ENCODE measurements at places on chromosomes 7 and 10. TPM values are rescaled to one million over a fixed set of nuclear protein-coding genes. Genes with fewer than 3 reads are reported as not detected.

- no peaks in the 10 kb centered on the region for H3K27me3 ChIP-seq
- peaks cover 31% of the 10 kb centered on the region for H3K36me3 ChIP-seq
- H3K4me1 ChIP-seq = peaks cover 15% of the 10 kb centered on the region
- H3K4me3 ChIP-seq = no peak overlapping the region
- no peak overlapping the region for H3K27ac ChIP-seq
These were observed 22.2 kb downstream of the MMS19 start for GRCh38 chr10:97475936-97476594.

GRCh38 chr7:133053321-133053891 lies 28.5 kb downstream of the CHCHD3 start:
- H3K36me3 ChIP-seq = no peaks in the 10 kb centered on the region
- no peak overlapping the region for H3K27ac ChIP-seq
- no peak for DNase-seq

DNA sequence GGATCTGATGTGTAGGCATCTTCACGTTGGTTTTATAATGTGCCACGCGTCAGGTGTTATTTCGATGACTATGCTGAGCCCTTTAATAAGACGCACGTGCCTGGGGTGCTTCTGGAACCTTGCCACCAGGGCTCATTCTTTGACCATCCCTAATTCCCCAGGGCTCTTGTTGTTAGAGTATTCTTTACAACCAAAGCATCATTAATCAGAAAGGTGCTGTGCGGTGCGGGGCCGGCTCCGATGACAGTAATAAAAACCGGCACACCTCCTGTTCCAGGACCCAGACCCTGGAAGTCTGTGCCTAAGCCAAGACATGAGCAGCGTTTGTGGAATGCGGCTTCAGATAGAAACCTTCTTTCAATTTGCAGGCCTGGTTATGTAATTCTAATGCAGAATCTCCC lies 58.4 kb downstream of the MGMT start:
- H3K4me3 ChIP-seq = no peak overlapping the region
- H3K4me1 ChIP-seq = no peaks in the 10 kb centered on the region
- no peak overlapping the region for H3K27ac ChIP-seq
- no peaks in the 10 kb centered on the region for H3K36me3 ChIP-seq
- no peaks in the 10 kb centered on the region for H3K27me3 ChIP-seq
- no peak for DNase-seq

GRCh38 chr7:108836256-108836655 lies 266.6 kb downstream of the DNAJB9 start:
- H3K4me3 ChIP-seq = no peak overlapping the region
- no peaks in the 10 kb centered on the region for H3K36me3 ChIP-seq
- H3K27me3 ChIP-seq = no peaks in the 10 kb centered on the region

GRCh38 chr7:55326081-55326835 lies 38.9 kb upstream of the LANCL2 start:
- no peaks in the 10 kb centered on the region for H3K27me3 ChIP-seq
- DNase-seq = no peak
- no peaks in the 10 kb centered on the region for H3K36me3 ChIP-seq
- H3K4me3 ChIP-seq = no peak overlapping the region

DNA sequence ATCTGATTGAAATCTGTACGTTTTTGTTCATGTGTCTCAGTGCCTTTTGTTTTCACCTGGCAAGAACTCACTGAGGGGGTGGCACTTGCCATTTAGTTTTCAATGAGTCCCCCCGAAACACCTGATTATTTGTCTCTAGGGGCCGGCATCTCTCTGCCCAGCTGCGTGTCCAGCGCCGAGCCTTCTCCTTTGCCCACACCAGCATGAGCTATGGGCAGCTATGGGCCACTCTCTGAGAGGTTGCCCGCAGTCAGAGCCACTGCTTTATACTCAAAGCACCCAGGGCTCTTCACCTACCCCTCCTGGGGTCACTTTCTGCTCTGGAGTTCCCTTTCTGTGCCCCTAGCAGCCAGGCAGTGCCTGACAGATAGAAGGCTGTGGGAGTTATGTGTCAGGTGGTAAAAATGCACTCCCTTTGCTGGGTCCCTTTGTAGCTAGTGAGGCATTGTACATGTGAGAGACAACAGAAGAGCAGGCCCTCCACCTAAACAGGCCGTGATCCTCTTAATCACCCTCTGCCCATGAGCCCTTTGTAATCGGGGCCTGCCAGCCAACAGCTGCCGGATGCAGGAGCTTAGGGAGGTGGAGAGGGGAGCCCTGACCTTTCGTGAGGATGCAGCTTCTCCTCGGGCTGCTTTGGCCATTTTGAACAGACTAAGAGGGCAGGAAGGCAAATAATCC lies 133.1 kb upstream of the NPS start:
- H3K4me3 ChIP-seq = no peak overlapping the region
- no peaks in the 10 kb centered on the region for H3K4me1 ChIP-seq
- peaks cover 99% of the 10 kb centered on the region for H3K36me3 ChIP-seq
- no peaks in the 10 kb centered on the region for H3K27me3 ChIP-seq
- no peak overlapping the region for H3K27ac ChIP-seq

GRCh38 chr10:70729763-70730357 lies 55.3 kb downstream of the TBATA start:
- no peaks in the 10 kb centered on the region for H3K36me3 ChIP-seq
- DNase-seq = no peak
- H3K27ac ChIP-seq = no peak overlapping the region

GRCh38 chr10:89210794-89211425 lies 3.8 kb upstream of the CH25H start:
- H3K36me3 ChIP-seq = peaks cover 17% of the 10 kb centered on the region
- H3K4me3 ChIP-seq = no peak overlapping the region
- peaks cover 20% of the 10 kb centered on the region for H3K4me1 ChIP-seq
- no peaks in the 10 kb centered on the region for H3K27me3 ChIP-seq

DNA sequence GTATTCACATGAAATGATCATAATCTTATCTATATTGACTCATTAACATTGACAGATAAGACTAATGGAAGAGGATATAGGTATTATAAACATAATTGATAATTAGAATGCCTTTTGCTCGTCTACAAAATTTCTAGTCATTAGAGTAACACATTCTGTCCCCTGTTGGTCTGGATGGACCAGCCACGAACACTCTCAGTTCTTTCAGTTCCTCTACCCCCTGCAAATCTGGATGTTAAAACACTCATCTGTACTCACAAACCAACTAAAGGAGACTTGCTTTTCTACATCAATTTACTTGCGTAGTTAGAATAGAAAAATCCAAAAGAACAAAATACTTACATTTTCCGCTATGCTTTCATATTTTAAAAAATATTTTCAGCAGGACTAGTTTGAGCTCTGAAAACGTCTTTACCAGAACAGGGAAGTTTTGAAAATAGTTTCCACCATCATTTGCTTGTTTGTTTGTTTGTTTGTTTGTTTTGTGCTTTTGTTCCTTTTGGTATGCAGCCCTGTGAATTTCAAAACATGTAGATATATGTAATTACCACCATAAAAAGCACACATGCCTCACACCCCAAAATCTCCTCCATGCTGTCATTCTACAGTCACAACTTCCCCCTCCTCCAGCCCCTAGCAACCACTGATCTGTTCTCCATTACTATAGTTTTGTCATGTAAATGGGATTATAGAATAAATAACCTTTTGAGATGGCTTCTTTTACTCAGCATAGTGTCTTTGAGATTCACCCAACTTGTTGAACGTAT lies 103.8 kb downstream of the FZD1 start:
- no peaks in the 10 kb centered on the region for H3K4me1 ChIP-seq
- no peaks in the 10 kb centered on the region for H3K27me3 ChIP-seq
- no peak overlapping the region for H3K27ac ChIP-seq
- DNase-seq = no peak

- H3K36me3 ChIP-seq = peaks cover 100% of the 10 kb centered on the region
- H3K27ac ChIP-seq = no peak overlapping the region
- H3K27me3 ChIP-seq = no peaks in the 10 kb centered on the region
These were observed 103.7 kb downstream of the TRIM24 start for GRCh38 chr7:138563808-138564207.

DNA sequence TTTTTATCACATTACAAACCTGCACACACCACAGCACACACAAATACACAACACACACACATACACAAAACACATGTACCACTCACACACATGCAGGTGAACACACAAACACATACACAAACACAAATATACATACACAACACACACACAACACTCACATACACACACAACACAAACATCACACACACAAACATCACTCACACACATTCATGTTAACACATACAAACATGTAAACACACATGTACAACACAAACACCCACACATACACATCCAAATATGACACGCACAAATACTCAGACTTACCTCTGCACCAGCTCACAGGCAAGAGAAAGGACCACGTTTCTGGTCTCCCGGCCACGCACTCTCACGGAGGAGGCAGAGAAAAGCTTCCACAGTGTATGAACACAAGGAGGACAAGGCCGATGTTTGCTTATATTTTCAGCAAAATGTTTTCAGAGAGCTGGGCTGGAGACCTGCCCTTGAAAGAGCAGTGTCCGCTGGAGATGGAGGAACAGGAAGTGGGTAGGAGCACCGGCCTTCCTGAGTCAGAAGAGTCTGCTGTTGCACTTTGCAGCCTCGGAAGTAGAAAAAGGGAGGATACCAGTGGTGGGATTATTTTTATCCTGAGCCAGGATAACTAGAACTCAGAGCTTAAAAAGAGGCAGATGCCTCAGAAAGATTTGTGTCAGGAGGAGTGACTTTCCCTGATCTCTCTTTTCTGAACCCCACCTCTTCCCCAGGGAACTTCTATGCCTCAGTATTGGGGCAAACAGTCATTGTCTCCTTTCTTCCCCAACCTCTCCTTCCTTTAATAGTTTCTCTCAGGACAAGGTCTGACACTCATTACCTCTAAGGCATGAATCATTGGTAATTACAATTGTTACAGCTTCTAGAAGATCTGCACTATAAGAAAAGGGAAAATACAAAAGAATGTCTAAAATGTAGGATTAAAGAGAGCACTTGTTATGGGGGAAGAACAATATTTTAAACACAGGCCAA lies at the start of gene GIMAP6:
Gene GIMAP6, minus strand, starts transcription at position 520 of the 999 bp plus-strand sequence. CDS start 2,243 bp downstream, outside the sequence.
- no peak for DNase-seq
- H3K27ac ChIP-seq = peak within 1 kb of the TSS; percentile 18
- no peaks in the 10 kb centered on the region for H3K4me1 ChIP-seq
- no peak within 1 kb of the TSS for H3K4me3 ChIP-seq
- no peaks in the 10 kb centered on the region for H3K27me3 ChIP-seq
- H3K36me3 ChIP-seq = peaks cover 7% of the 10 kb centered on the region

- H3K36me3 ChIP-seq = no peaks in the 10 kb centered on the region
- no peak overlapping the region for H3K27ac ChIP-seq
- H3K27me3 ChIP-seq = no peaks in the 10 kb centered on the region
- no peak overlapping the region for H3K4me3 ChIP-seq
These were observed 52.9 kb downstream of the MTPN start for GRCh38 chr7:135924302-135924701.

- H3K4me1 ChIP-seq = no peaks in the 10 kb centered on the region
- H3K27me3 ChIP-seq = no peaks in the 10 kb centered on the region
- no peak for DNase-seq
- no peak overlapping the region for H3K4me3 ChIP-seq
- H3K36me3 ChIP-seq = peaks cover 8% of the 10 kb centered on the region
- no peak overlapping the region for H3K27ac ChIP-seq
These were observed 144.1 kb downstream of the GLCCI1 start for GRCh38 chr7:8112685-8113084.

DNA sequence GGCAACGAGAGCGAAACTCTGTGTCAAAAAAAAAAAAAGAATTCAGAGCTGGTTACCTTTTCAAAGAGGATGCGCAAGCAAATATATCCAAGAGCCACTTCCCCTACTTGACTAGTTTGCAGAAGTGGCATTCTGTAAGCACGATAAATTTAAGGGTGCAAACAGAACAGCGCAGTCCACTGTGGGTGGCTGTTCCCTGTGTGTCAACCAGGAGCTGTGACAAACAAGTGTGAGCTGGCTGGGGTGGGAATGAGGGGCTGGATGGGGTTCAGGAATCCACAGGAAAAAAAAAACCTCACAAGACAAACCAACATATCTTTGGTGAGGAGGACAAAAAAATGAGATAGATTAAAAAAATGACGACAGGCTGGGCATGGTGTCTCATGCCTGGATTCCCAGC lies 15.9 kb downstream of the GUSB start:
- H3K27me3 ChIP-seq = no peaks in the 10 kb centered on the region
- no peak overlapping the region for H3K4me3 ChIP-seq
- H3K36me3 ChIP-seq = no peaks in the 10 kb centered on the region
- no peaks in the 10 kb centered on the region for H3K4me1 ChIP-seq
- no peak for DNase-seq

DNA sequence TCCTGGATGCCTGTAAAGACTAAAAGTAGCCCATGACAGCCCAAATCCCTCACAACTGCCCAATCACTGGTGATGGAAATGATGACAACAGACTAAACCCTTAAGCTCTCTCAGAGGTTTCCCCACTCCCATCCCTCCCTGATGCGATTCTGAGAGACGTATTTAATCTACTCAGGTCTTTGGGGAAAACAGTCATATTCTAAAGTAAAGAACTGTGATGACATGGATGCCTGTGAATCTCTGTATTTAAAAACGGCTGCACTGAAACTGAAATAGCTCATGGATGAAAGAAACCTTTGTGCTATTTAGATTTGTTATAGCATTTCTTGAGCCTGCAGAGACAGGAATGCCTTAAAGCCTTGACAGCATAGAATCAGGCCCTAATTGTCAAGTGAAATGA lies 28.5 kb downstream of the VPS41 start:
- no peaks in the 10 kb centered on the region for H3K4me1 ChIP-seq
- H3K27me3 ChIP-seq = no peaks in the 10 kb centered on the region
- no peak for DNase-seq
- no peaks in the 10 kb centered on the region for H3K36me3 ChIP-seq

DNA sequence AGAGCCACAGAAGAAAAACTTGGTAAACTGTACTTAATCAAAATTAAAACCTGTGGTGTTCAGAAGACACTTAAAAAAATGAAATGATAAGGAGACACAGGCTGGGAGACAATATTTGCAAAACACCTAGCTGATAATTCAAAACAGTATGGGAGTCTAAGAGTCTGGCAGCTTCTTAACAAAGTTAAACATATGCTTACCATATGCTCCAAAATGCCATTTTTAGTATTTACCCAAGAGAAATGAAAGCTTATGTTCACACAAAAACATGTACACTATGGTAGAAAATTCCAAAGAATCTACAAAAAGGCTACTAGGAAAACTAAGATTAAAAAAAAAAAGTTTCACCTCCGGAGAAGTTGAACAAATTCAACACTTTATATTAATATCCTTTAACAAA lies 48.6 kb downstream of the ITGB1 start:
- no peaks in the 10 kb centered on the region for H3K4me1 ChIP-seq
- H3K36me3 ChIP-seq = peaks cover 3% of the 10 kb centered on the region
- DNase-seq = no peak
- H3K27me3 ChIP-seq = no peaks in the 10 kb centered on the region
- H3K4me3 ChIP-seq = no peak overlapping the region

- no peak overlapping the region for H3K27ac ChIP-seq
- peaks cover 39% of the 10 kb centered on the region for H3K4me1 ChIP-seq
These were observed 14.5 kb upstream of the PAX2 start for GRCh38 chr10:100730725-100731406.

Gene TLL2
- total RNA-seq = 0.20 TPM

Gene MKLN1
- 99.9 TPM for total RNA-seq

Gene PNLIPRP2
- 4.1 TPM for total RNA-seq

Gene CRHR2
- total RNA-seq = not detected

Gene CADPS2
- total RNA-seq = 20.3 TPM

Gene CPVL
- 5.7 TPM for total RNA-seq

Gene LBX1
- total RNA-seq = not detected

Gene KNDC1
- 5.9 TPM for total RNA-seq

Data from tibial nerve (tissue), 4 donors.